ENCODE measurements at places on chromosomes 11 and 22. TPM values are rescaled to one million over a fixed set of nuclear protein-coding genes. Genes with fewer than 3 reads are reported as not detected.

The BACE1-AS gene
- total RNA-seq = 2.3 TPM

The GRK2 gene
- total RNA-seq = 42.6 TPM

The CALCA gene
- 0.74 TPM for total RNA-seq

The GGTLC3 gene
- not detected for total RNA-seq

The SLC15A3 gene
- total RNA-seq = 26.9 TPM

The BEST1 gene
- 12.5 TPM for total RNA-seq

The MIOX gene
- total RNA-seq = not detected

The PNPLA5 gene
- total RNA-seq = not detected

The FTH1 gene
- 3,657 TPM for total RNA-seq

The MUC2 gene
- total RNA-seq = not detected

The CTSC gene
- total RNA-seq = 234 TPM

The CPT1B gene
- 10.9 TPM for total RNA-seq

The GAL3ST1 gene
- 1.4 TPM for total RNA-seq

The SYT8 gene
- not detected for total RNA-seq

The ELMOD1 gene
- not detected for total RNA-seq

The MYO7A gene
- total RNA-seq = 29.9 TPM

The IL17REL gene
- not detected for total RNA-seq

The INS gene
- total RNA-seq = not detected

Measured in omental fat pad (tissue), 4 donors.